ENCODE measurements at places on chromosomes 2 and 18. TPM values are rescaled to one million over a fixed set of nuclear protein-coding genes. Genes with fewer than 3 reads are reported as not detected.

GRCh38 chr18:60120231-60120750, 220.5 kb downstream of the PMAIP1 start:
- no peak for DNase-seq
- H3K27me3 ChIP-seq, result no peaks in the 10 kb centered on the region
- no peak overlapping the region for H3K27ac ChIP-seq

DNA sequence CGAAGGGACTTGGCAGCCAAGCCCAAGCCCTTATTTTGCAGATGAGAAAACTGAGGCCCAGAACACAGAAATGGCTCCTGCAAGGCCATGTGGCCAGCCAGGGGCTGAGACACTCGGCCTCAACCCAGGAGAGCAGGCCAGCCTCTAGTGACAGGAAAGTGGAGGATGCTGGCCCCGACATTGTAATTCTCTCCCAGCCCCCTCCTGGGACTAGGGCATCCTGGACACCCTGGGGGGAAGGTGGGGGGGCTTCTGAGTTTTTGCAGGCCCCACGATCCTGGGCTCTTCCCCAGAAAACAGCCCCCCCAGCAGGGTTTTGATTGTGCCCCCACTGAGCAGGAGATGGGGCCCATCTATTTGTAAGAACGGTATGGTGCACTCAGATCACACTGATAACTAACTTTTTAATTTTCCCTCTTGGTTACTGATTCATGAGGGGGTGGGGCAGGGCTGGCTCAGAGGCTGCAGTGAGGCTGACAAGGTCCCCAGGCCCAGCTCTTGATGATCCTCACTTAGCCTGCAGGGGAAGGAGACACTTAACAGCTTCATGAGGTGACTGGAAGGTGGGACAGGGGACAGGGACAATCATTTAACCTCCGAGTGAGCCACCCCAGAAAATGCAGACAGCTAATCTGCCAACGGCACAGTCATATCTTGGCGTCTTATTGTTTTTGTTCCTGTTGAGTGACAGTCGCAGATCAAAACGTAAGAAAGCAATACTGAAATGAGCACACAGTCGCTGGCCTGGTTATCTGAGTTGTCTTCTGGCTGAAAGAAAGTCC, 18.9 kb downstream of the SMAD7 start:
- peaks cover 36% of the 10 kb centered on the region for H3K4me1 ChIP-seq
- DNase-seq, result no peak
- peak overlapping the region; percentile 77 for H3K27ac ChIP-seq
- H3K27me3 ChIP-seq, result no peaks in the 10 kb centered on the region
- no peak overlapping the region for H3K4me3 ChIP-seq

DNA sequence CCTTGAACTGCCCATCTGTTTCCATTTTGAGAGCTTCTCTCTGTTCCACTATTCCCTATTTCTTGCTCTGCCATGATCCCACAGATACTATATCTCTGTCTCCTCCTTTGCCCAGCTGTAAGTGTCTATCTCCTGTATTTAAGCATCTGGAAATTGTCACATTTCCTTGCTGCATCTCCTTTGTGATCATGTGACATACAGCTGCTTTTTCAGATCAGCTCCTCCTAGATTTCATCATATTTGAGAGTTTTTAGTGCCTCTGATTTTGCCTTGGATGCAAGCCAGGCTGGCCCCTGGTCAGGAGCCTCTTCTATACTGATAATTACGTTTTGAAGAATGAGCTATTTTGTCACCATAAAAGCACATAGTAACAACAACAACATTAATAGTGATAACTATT, 131.7 kb upstream of the TNP1 start:
- no peak for DNase-seq
- H3K27ac ChIP-seq, result no peak overlapping the region
- no peak overlapping the region for H3K4me3 ChIP-seq

DNA sequence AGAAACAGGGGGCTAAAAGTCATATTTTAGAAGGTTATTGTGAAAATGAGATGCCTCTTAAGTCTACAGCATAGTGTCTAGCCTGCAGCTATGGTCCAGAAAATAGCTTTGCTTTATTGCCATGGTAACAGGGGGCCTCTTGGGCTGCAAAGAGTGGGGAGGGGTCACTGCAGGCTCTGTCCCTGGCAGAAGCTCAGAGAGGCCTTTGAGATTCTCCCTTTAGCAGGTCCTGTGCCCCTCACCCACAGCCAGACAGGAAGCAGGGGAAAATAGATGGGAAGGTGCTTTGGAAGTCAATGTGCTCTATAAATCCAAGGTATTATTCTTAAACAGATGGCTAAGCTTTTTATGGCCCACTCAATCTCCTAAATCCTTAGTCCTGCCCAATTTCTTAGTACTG, 1021.3 kb upstream of the GYPC start:
- H3K4me3 ChIP-seq, result no peak overlapping the region
- no peak for DNase-seq
- no peaks in the 10 kb centered on the region for H3K36me3 ChIP-seq
- H3K27ac ChIP-seq, result no peak overlapping the region
- no peaks in the 10 kb centered on the region for H3K27me3 ChIP-seq

CRYBA2 gene
- total RNA-seq, result not detected

MATN3 gene
- total RNA-seq, result 2.9 TPM

Data from prostate gland (tissue), 2 donors.